Activated T-cell treated with anti-CD3 and anti-CD28 coated beads, Interleukin-2, amount 50 U/mL, for 1 hour (primary cell): ENCODE measurements at places on chromosomes 12 and 14.
A peak's percentile ranks its signal among the peaks of the same experiment; 100 is the strongest.

DNA sequence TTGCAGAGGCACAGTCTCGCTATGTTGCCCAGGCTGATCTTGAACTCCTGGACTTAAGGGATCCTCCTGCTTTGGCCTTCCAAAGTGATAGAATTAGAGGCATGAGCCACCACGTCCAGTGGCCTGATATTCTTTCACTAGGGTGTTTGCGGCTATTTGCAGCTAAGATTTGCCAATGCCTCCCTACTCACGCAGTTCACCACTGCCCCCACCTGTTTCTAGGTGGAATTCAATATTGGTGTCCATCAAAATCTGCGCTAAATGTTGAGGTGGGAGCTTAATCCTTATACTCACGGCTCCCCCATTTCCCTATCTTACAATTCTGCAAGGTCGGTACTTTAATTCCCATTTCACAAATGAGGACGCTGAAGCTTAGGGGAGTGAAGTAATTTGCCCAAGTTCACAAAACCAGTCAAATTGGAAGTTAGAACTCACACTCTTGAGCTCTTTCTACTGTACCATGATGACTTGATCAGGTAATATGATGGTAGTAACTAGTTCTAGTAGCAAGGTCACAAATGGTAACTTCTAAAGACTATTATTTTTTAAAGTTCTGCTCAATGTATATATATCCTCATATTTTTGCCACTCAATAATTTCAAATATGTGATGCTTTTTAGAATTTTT is 22.1 kb upstream of the LRRC9 start:
- DNase-seq = no peak

GRCh38 chr14:22978981-22979671 is 3.2 kb downstream of the AJUBA start:
- DNase-seq = no peak

DNA sequence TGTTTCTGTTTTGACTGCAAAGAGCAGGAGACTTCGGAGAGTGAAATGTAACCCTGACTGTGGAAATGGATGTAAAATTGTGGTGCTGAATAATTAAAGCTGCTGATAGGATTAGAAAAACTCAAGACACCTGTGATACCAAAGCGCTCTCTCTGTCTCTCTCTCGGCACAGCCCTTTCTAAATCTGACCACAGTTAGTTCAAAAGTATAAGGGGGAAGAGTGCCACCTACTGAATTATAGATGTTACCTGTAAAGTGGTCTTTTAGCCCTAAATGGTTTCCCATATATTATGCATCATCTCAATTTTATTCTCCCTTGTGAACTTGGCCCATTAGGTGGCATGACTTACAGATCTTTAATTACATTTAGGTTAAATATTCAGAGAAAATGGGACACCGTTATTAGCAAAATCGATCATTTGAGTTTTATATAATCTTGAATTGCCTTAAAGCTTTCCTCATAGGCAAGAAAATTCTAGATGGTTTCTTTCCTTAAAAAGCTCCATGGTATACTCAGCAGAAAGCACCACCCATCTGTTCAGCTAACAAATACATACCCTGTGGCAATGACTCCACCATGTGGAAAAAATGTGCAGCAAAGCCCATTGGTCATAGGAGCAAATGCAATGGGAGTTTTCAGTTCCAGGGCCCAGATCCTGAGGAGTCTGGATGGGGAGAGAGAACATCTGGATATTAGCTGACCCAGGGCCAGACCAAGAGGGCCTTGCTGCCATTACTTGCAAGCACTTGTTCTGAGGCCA is 18.1 kb downstream of the RFC5 start:
- no peak for DNase-seq

DNA sequence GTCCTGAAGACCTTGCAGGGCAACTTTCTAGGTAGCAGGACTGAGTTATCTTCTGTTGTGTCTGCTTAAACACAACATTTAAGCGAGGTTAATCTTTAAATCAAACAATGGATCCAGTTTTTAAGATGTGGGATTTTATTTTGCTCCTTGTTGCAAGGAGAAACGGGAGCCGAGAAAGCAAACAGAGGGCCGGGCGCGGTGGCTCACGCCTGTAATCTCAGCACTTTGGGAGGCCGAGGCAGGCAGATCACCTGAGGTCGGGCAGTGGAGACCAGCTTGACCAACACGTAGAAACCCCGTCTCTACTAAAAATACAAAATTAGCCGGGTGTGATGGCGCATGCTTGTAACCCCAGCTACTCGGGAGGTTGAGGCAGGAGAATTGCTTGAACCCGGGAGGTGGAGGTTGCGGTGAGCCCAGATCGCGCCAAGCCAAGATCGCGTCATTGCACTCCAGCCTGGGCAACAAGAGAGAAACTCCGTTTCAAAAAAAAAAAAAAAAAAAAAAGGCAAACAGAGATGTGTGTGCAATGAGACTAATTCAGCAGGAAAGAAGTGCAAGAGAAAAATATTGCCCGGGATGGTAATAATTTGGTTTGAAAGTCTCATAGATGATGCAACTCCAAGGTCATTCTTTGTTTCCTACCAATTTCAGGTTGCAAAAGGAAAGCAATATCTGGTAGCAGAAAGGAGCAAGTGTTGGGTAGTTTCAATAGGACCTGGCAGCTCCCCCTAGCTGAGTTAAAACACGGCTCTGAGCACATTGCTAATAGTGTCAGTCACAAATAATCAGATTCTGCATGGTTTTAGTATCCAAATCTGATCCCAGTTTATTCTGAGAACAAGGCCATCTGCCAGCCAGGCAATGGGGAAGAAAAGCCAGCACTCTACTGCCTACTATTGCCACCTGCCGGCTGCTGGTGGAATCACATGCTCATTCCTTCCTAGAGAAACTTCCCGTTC is 141.4 kb downstream of the PPM1H start:
- DNase-seq = peak; percentile 78

DNA sequence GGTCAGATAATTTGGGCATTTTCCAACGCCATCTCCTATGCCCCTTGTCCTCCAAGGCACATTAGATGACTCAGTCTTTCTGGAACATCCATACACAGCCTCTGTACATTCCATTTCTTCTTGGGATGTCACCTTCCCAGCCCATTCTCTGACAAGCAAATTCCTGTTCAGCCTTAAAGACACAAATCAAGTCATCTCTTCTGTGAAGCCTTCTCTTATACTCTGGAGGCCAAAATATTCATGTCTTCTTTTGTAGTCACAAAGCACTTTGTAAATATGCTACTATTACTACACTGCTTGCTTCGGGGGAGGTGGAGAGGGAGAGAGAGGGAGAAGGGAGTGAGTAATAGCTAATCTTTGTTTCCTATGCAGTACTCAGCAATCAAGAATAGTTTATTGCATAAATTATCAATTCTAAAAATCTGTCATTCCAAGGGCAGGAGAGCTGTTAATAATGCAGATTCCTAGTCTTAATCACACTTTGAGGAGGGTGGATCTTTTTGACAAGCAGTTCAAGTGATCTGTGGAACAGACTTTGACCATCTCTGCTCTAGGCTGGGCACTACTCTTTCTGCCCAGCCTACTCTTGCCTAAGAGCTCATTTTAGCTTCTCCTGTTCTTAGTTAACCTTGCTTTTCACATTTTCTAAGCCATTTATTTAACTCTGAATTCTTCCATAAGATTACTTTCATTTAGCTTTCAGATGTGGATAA is 27.9 kb downstream of the KCNMB4 start:
- no peak for DNase-seq

DNA sequence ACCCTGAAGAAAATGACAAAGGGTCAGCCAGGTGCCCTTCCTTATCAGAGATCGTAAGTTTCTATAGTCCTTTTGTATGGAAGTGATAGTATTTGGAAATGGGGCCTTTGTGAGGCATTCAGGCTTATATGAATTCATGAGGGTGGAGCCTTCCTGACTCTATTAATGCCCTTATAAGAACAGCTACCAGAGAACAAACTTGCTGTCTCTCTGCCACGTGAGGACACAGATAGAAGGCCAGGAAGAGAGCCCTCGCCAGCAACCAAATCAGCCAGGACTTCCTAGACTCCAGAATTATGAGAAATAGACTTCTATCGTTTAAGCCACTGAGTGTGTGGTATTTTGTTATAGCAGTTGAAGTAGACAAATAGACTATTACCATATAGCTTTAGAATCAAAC is 36.7 kb downstream of the TRMT5 start:
- DNase-seq = no peak

- DNase-seq = peak; percentile 45
These were observed 700 bp downstream of the SLC35E3 start for GRCh38 chr12:68746572-68747180.

GRCh38 chr12:65755596-65755978 is 68.7 kb upstream of the HMGA2 start:
- DNase-seq = no peak

DNA sequence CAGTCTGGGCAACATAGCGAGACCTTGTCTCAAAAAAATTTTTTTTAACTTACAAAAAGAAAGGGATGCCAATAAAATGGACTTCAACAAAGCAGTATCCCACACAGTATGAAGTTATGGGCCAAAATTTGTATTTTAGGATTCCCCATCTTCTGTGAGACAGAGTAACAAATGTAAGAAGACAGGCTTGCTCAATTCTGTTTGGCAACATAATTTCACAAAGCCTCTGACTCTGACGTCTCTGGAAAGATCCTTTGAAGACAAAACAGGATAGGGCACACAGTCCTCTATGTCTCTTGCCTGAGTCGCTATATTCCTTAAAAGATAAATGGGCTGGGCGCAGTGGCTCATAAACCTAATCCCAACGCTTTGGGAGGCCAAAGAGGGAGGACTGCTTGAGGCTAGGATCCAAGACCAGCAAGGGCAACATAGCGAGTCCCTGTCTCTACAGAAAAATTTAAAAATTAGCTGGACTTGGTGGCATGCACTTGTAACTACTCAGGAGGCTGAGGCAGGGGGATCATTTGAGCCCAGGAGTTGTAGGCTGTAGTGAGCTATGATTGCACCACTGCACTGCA is 1.1 kb upstream of the HOMEZ start:
- DNase-seq = no peak

DNA sequence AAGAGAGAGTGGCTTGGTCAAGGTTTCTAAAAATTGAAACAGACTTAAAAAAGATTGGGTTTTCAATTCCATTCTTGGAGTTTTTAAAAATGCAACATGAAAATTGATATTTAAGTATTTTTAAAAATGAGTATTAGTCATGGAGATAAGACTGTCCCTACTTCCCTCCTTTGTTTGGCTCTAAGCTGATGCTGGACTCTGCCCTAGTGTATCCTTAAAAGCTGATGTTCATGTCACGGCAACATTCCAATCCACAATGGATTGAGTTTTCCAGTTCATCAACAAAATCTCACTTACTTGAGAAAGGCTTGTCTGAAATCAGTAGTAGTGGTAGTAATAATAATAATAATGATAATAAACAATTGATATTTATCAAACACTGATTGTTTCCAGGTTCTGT is 119.0 kb upstream of the SLC38A2 start:
- no peak for DNase-seq

DNA sequence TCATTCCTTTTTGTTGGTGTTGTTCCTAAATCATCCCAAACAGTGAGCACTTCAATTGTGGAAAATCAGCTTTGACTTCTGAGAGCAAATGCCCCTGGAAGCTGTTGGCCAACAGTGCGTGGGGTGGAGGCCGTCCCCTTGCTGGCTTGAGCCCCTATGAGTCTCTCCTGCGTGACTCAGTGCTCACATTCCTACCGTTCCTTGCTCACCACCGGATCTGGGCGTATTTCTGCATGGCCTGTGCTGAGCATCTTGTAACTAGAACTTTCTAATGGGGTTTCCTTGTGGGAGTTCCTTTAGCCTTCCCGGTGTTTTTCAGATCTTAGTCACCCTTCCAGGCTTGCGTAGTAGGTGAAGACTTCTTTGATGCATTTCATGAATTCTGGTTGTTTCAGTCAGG is 14.7 kb downstream of the SERPINA1 start:
- no peak for DNase-seq

DNA sequence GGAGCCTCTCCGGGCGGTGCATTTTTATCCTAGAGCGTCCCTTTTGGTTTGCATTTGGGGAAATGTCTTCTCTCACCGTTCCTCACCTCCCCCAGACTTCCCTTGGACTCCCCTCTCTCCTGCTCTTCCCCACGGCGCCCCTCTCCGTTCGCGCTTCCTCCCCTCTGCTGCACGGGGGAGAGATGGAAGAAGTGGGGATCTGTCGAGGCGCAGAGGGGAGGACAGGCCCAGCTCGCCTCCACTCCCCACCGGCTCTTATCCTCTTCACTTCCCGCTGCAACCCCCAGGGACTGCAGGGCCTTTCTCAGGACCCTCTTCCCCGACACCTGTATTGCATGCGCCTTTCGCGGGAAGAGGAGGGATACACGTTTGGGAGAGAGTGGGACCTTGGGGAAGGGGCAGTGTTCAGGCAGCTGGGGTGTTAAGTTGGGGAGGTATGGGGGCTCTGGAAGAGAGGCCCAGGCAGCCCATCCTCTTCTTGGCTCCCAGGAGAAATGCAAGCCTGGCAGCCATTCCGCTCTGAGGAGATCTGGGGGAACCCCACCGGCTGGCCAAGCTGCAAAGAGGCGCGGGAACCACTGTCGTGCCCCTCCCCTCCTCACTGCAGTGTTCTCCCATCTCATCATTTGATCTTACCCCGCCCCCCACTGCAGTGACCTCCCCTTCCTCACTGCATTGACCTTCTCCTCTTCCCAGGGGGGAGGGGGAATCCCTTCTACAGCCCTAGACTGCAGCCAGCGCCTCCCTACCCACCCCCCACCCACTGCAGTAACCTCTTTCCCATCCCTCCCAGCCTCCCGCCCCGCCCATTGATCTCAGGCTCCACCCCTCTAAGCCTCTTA is 788 bp downstream of the ENO2 start:
- DNase-seq = no peak

DNA sequence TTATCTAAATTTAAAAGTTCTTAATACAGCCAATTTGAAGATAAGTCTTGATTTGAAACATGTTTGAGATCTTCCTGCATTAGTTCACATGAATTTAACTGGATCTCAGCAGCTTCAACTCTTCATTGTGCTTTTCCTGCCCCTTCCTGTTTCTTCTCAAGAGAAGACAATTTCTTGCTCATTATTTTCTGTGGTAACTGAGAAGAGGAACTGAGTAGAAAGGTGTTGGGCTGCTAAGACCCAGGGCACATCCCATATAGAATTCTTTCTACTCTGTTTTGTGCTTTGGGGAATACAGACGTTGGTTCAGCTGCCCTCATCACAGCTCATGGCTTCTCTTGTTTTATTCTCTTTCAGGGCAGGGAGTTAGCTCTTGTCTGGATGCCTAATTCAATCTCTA is 110.2 kb downstream of the SNAPC1 start:
- DNase-seq = no peak

- DNase-seq = no peak
These were observed 13.8 kb downstream of the STON2 start for GRCh38 chr14:81386290-81386745.

- no peak for DNase-seq
These were observed 2.0 kb upstream of the SLCO1B3 start for GRCh38 chr12:20808521-20808920.
